AG10803 (cell line): ENCODE measurements at places on chromosomes 12 and 14.

DNA sequence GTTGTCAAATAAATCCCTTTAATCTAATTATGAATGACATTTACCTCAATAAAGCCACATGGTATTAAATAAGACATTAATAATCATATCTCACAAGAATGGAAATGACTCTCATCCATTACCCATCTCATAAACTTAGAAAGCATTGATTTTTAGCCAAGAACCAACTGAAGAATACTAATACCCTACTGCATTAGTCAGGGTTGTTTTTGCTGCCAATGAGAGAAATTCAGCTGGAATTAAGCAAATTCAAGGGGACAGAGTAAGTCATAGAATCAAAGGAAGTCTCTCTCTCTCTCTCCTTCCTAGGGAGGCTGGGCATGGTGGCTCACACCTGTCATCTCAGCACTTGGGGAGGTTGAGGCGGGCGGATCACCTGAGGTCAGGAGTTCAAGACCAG is 41.6 kb downstream of the NDUFA12 start:
- no peak for DNase-seq

DNA sequence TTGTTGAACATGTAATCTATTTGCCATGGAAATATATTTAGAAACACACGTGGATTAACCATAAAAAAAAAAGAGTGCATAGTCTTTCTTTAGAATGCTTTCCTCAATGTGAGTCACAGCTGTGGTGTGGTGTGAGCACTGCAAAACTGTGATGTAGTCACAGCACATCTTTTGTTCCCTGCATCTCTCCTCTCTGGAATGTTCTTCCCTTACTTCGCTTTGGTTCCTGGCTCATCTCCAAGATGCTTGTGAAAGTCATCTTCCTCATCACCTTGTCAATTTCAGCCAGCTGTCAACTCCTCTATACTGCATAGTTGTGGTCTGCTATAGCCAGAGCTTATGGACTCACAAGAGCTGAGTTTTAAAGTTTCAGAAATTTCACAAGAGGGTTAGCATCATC is 60.2 kb downstream of the STAB2 start:
- peak; percentile 72 for DNase-seq

- no peak for DNase-seq
These were observed 42.2 kb upstream of the FBXO33 start for GRCh38 chr14:39474416-39474911.

DNA sequence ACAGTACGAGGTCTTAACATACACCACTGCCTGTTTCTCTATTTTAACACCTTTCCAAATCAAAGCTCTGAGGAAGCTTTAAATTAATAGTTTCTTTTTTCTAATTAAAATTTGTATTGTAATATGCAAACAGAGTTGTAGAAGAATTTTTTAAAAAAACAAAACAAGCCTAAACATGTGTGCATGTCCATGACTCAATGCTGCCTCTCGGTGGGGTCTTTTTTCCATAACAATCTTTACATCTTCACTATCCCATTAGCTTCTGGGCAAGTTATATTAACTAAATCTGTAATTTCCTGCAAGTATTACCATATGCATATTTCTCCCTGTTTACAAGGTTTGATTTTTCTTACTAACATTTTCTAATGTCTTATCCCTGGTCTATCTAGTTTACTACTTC is 143.9 kb upstream of the NAV3 start:
- peak; percentile 21 for DNase-seq

- DNase-seq = no peak
These were observed 16.1 kb upstream of the CHGA start for GRCh38 chr14:92906823-92907222.

DNA sequence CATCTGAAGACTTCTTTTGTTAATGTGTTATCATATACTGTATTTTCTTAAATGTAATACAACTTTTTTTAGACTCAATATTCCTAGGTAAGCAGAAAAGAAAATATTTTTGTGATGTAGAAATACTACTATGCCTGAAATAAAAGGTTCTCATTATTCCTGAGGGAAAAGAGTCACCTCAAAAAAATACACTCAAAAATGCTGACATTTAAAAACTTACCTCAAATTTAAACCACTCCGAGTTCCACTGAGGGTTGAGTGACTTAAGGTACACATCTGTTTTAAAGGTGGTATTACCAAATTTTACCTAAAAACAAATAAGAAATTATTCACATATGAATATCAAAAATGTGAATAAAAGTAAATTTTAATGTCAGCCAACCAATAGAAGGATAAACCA is 9.3 kb downstream of the C2CD5 start:
- DNase-seq = no peak

- DNase-seq = no peak
These were observed 97.4 kb downstream of the CDK17 start for GRCh38 chr12:96302687-96303310.

DNA sequence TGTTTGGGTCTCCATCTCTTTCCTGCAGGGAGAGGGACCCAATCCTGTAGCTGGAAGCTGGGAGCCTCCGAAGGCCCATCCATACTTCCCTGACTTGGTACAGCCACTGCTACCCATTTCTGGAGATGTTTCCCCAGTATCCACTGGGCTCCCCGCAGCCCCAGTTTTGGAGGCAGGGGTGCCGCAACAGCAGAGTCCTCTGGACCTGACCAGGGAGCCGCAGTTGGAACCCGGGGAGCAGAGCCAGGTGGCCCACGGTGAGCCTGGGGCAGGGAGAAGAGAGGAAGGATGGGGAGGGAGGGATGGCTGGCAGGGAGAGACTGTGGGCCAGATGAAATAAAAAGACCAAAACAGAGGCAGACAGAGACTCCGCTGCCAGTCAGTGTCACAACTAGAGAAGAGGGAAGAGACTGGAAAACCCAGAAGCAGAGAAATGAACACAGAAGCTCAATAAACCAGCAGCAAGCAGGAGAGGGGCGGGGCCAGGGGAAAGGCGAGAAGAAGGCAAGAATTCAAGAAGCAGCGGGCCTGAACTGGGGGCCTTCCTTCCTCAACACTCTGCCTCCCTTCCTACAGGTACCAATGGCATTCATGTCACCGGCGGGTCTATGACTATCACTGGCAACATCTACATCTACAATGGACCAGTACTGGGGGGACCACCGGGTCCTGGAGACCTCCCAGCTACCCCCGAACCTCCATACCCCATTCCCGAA is 6.3 kb downstream of the LTBR start:
- no peak for DNase-seq

- no peak for DNase-seq
These were observed 1051.9 kb upstream of the FLRT2 start for GRCh38 chr14:84477996-84478395.

GRCh38 chr12:19387161-19387560 is 52.1 kb upstream of the AEBP2 start:
- DNase-seq = no peak

DNA sequence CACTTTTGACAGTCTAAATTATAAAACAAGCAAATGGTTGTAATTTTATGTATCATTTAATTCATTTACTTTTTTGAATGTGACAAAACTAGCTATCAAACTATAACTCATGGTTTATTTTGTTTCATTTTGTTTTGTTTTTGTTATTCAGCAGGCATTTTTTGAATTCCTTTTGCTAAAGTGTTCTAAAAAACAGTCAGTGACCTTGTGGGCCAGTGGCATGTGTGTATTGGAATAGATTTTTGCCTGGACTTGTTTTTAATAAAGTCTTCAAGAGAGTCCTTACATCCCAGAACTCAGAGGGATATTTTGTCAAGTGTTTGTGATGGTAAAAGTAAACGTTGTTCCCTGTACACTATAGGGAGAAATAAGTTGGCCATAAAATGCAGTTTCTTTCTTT is 369.7 kb upstream of the SYT1 start:
- peak; percentile 54 for DNase-seq

DNA sequence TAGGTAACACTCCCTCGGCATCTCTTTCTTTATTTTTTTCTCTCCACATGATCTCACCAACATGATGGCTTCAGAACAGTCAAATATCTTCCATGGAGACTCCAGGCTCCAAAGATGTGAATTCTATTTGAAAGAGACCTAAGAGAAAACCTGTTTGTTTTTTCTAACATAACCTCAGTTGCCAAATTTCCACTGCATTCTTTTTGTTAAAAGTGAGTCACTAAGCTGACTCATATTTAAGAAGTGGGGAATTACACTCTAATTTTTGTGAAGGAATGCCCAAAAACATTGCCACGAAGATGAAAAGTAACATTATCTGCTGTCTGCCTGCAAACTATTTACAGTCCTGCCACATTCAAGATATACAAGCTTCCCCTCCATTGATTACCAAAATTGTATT is 1337.6 kb downstream of the LRFN5 start:
- no peak for DNase-seq

GRCh38 chr12:82448911-82449578 is 90.7 kb downstream of the METTL25 start:
- DNase-seq = peak; percentile 48

DNA sequence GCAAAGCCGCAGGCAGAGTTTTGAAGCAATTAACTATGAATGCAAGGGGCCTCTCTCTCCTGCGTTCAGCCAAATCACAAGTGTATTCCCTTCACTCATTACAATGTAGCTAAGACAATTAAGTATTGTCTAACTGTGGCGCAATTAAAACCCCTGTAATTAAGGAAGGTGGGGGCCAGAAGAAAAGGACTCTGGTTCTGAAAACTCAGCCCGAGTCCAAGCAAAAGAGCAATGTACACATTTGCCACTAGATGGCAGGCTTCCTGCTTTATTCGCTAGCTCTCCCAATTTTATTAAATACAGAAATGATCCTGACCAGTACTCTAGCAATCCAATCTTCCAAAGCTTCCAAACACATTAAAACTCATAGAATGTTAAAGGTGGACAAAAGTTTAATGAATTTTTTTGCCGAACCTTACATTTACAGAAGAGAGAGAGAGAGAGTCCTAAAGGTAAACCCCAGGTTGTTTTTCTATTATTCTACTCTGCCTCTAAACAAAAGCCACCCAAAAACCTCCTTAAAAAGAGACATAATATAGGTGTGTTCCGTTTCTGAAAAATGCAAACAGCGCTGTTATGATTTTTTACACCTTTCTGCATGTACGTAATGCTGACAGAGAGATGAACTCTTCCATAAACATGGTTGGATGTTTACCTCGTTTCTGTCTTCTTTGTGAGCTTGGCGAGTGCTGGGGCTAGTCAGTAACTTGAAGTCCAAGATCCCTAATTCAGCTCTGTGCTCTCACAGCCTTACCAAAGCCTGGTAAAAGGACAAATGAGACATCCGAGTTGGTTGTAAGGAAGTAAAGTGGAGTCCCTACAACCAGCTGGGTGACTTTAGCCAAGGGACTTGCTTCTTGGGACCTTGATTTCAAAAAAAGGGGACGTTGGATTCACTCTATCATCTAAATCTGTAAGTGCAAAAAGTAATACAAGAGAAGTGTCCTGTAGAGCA is 50.9 kb upstream of the VASH1 start:
- DNase-seq = peak; percentile 46

GRCh38 chr12:52699960-52700359 is 3.4 kb downstream of the KRT77 start:
- no peak for DNase-seq

DNA sequence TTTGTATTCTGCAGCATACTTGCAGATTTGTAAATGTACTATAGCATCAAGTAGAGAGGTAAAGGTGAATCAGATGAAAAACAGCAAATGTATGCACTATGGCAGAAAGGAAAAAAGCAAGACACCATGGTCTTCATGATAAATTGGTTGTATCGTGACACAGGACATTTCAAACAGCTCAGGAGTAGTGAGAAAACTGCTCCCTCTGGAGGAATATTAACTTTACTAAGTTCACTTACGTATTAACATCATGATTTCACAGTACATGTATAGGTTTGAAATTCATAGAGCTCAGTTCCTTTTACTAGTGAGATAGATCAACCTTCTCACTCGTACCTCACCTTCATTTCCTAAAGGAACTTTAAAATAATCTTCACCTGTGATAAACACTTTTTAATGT is 6.5 kb downstream of the MBIP start:
- DNase-seq = no peak

GRCh38 chr12:9669534-9669933 is at the start of gene CLEC2D:
CLEC2D (plus strand) TSS chr12:9669713; CDS start chr12:9669735, 22 bp downstream.
- no peak for DNase-seq
